WTC11 (cell line): ENCODE measurements at places on chromosomes 6 and 20.

GRCh38 chr6:124999105-124999764, 37.0 kb downstream of the RNF217 start:
- DNase-seq = no peak

GRCh38 chr20:53244711-53245110, 272.6 kb downstream of the TSHZ2 start:
- no peak for DNase-seq

GRCh38 chr6:160863782-160864181, 127.8 kb upstream of the MAP3K4 start:
- no peak for DNase-seq

DNA sequence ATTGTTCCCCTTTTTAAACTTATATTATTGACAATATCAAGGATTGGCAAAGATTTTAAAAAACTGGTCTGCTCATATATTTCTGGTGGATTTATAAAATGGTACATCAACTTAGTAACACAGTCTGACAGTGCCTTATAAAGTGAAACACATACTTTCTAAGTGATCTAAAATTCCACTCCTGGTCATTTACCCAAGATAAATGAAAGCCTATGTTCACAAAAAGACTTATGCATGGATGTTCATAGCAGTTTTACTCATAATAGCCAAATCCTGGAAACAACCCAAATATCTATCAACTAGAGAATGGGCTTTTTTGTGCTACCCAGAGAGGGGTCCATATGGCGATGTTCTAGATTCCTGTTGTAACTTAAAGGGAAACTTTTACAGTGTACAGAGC, 222.4 kb upstream of the FAM83B start:
- DNase-seq = no peak

GRCh38 chr20:4656491-4656890, 65.2 kb upstream of the PRND start:
- no peak for DNase-seq
